ENCODE measurements at places on chromosomes 2 and 18.

DNA sequence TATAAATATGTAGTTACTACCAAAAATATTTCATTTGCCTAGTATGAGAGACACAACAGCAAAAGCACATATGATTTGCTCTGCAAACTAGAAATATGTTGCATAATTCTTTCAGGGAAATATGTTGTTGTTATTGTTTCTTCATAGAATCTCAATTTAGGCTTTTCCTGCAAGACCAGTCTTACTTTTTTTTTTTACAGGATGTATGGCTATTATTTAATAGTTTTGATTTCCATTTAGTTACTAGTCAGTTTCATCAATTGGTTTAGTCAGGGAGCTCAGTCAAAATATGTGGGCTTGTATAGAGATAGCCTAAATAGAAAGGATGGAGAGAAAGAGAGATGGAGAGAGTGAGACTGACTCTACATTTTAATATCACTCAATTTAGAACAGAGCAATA, 6.1 kb downstream of the LRP1B start:
- H3K27me3 ChIP-seq: peaks cover 13% of the 10 kb centered on the region
- H3K4me3 ChIP-seq: no peak overlapping the region
- H3K4me1 ChIP-seq: no peaks in the 10 kb centered on the region

DNA sequence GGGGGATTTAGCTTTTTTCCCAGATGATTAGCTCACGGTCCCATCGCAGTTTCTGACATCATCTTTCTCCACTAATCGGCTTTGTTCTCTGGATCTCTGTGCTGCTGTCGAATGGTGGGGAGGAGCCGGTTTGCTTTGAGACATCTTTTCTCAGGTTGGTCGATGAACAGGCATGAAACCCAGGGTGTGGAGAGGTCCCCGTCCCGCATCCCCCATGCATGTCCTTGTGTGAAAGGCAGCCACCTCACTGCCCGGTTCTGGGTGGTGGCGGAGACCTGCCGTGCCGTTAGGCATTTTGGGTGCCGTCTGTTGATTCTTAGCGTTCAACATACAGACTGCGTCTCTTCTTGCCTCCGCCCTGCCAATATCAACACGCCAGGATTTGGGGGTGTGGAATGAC, 57.8 kb downstream of the CTDP1 start:
- no peak overlapping the region for H3K27ac ChIP-seq
- ATAC-seq: no peak
- H3K36me3 ChIP-seq: peaks cover 90% of the 10 kb centered on the region
- H3K27me3 ChIP-seq: no peaks in the 10 kb centered on the region

GRCh38 chr18:25341831-25342230, 10.1 kb downstream of the ZNF521 start:
- H3K4me3 ChIP-seq: no peak overlapping the region
- H3K4me1 ChIP-seq: no peaks in the 10 kb centered on the region
- no peak overlapping the region for H3K27ac ChIP-seq
- no peak for ATAC-seq
- no peaks in the 10 kb centered on the region for H3K36me3 ChIP-seq

DNA sequence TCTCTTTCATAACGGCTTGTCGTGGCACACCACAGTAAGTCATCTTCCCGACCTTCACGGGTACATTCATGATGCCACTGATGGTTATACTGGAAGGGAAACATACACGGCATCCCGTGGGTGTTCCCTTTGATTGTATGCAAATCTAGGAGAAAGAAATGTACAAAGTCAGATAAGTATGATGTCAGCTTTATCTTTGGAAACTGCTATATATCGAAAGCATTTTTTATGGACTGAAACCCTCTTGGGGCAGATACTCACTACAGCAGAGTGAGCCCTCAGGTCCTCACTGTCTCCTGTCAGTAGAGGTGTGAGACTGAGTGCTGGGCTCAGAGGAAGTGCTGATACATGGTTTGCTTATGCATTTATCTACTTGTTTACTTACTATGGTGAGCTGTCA, 20.4 kb downstream of the PLA2R1 start:
- no peak overlapping the region for H3K27ac ChIP-seq
- H3K27me3 ChIP-seq: peaks cover 27% of the 10 kb centered on the region
- no peaks in the 10 kb centered on the region for H3K4me1 ChIP-seq
- no peak for ATAC-seq

DNA sequence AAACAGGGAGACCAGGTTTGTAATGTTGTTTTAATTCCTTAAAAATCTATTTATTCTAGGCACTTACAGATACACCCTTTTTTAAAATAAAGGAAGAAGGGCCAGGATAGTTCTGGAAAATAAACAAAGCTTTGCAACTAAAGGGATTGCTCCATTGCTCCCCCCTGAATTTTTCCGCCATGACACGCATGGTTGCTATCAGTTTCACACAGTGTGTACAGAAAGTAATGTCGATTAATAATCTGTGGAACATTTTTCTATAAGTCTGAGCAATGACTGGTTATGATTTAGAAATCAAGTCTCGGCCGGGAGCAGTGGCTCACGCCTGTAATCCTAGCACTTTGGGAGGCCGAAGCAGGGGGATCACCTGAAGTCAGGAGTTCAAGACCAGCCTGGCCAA, 90.8 kb downstream of the GAREM1 start:
- no peaks in the 10 kb centered on the region for H3K4me1 ChIP-seq
- no peaks in the 10 kb centered on the region for H3K27me3 ChIP-seq

GRCh38 chr18:80044072-80044471, 9.8 kb downstream of the RBFA start:
- no peaks in the 10 kb centered on the region for H3K4me1 ChIP-seq
- H3K27ac ChIP-seq: no peak overlapping the region
- H3K27me3 ChIP-seq: no peaks in the 10 kb centered on the region
- no peak for ATAC-seq
- peaks cover 93% of the 10 kb centered on the region for H3K36me3 ChIP-seq

GRCh38 chr2:212940816-212941215, 210.6 kb downstream of the IKZF2 start:
- ATAC-seq: no peak
- no peaks in the 10 kb centered on the region for H3K27me3 ChIP-seq
- no peak overlapping the region for H3K27ac ChIP-seq
- no peak overlapping the region for H3K4me3 ChIP-seq
- peaks cover 13% of the 10 kb centered on the region for H3K4me1 ChIP-seq
- no peaks in the 10 kb centered on the region for H3K36me3 ChIP-seq

- ATAC-seq: no peak
- H3K36me3 ChIP-seq: peaks cover 81% of the 10 kb centered on the region
- H3K27ac ChIP-seq: no peak overlapping the region
- no peaks in the 10 kb centered on the region for H3K4me1 ChIP-seq
- no peaks in the 10 kb centered on the region for H3K27me3 ChIP-seq
- H3K4me3 ChIP-seq: no peak overlapping the region
These were observed 32.0 kb downstream of the ERCC3 start for GRCh38 chr2:127261804-127262406.

DNA sequence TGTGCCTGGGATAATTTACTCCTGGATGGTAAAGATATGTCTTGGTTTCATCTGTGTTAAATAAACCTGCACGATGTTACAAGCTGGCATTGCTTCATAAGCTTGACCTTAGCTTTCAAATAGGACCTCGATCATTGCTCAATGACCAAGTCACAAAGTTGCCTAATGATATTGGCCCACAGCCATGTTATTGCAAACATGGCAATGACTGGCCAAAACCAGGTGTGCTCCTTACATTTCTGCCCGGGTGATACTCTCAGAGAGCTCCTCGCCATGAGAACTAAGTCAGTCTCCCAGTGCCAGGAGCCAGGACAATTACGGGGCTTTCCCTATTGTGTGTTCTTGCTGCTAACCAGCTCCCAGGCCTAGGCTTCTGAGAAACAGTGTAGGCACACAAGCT, 72.5 kb upstream of the CYP1B1 start:
- no peak overlapping the region for H3K4me3 ChIP-seq
- ATAC-seq: no peak
- peaks cover 7% of the 10 kb centered on the region for H3K4me1 ChIP-seq
- H3K36me3 ChIP-seq: no peaks in the 10 kb centered on the region
- H3K27me3 ChIP-seq: no peaks in the 10 kb centered on the region

DNA sequence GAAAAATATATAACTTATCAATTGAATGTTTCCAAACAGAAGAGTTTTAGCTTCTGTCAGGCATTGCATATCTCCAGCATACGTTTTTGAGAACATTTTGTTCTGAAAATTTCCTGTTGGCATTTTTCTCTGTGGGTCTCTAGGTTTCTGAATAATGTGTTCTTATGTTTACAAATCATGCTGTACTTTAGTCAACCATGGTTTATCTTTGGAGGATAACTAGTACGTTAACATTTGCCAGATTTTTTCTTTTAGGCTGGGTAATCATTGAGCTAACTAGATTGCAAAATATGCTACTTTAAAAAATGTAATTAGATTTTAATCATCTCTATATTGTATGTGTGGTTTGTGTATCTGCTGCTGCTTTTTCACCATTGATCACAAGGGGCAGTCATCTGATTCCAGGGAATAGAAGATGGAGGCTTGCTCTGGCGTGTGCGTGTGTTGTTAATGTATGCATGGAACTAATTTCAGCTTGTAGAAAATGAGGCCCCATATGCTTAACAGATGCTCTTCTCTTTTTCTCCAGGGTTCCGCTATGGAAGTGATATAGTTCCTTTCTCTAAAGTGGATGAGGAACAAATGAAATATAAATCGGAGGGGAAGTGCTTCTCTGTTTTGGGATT, 21.3 kb downstream of the XRCC5 start:
- H3K27me3 ChIP-seq: no peaks in the 10 kb centered on the region
- no peak overlapping the region for H3K4me3 ChIP-seq
- ATAC-seq: no peak
- H3K36me3 ChIP-seq: peaks cover 72% of the 10 kb centered on the region

GRCh38 chr18:35949903-35950627, 22.4 kb upstream of the RMP24 start:
- peak; percentile 53 for ATAC-seq
- H3K27me3 ChIP-seq: peaks cover 48% of the 10 kb centered on the region
- no peaks in the 10 kb centered on the region for H3K36me3 ChIP-seq
- H3K27ac ChIP-seq: peak overlapping the region; percentile 48

DNA sequence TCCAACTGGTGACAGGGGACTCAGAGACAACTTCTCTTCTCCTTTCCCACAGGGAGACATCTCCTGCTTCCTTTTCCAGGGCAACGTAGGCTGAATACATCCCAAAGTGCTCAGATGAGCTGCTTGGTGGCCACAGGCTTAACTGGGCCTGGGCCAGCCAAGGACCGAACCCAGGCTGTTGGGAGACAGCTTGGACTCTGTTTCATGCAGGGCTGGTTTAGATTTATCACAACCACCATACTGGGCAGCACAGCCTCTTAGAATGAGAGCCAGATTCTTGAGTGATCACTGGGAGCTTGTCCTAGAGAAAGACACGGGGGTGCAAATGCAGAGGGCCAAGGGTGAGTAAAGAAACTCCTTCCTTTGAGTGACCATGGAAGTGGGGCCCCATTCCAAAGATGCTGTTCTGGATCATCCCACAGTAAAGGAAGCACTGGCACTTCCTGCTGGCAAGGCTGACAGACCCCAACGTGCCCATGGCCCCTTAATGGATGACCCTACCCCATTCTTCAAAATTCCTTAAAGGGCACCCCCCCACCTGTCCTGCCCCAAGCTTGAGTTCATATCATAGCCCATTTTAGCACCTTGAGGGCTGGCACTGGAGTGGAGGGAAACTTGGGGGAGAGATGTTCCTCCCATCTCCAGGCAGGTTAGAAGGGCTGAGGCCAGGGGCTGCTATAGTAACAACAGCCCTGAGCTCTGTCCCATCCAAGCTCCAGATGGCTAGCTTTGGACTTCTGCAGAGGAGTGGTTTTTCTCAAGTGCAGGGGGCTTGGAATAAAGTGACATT, 84.1 kb downstream of the CAPN13 start:
- no peak for ATAC-seq
- H3K4me3 ChIP-seq: no peak overlapping the region
- H3K27me3 ChIP-seq: peaks cover 27% of the 10 kb centered on the region
- no peaks in the 10 kb centered on the region for H3K4me1 ChIP-seq

DNA sequence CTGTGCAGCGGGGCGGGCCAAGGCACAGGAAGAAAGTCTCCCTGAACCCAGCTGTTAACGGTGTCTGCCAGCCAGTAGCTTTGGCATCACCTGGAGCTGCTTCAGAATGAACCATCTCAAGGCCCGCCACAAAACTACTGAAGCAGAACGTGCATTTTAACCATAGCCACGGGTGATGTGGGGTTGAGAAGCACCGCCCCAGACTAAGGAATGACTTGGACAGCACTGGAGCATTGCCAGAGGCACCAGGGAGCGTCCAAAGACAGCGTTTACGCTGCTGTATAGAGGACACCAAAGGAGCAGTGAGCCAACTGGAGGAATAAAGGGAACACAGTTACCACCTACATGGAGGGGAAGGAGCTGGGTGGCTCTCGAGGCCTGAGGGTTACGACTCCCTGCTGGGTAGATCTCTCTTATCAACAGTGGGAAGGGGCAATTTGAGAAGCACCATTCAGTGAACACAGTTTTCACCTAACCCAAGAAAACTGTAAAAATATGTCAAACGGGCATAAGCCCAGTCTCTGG, 28.4 kb upstream of the LONRF2 start:
- H3K4me3 ChIP-seq: no peak overlapping the region
- H3K4me1 ChIP-seq: no peaks in the 10 kb centered on the region
- peaks cover 62% of the 10 kb centered on the region for H3K27me3 ChIP-seq
- H3K36me3 ChIP-seq: no peaks in the 10 kb centered on the region
- ATAC-seq: no peak

GRCh38 chr2:225036431-225036830, 5.8 kb downstream of the DOCK10 start:
- H3K27ac ChIP-seq: peak overlapping the region; percentile 97
- peaks cover 61% of the 10 kb centered on the region for H3K36me3 ChIP-seq
- no peaks in the 10 kb centered on the region for H3K27me3 ChIP-seq
- ATAC-seq: no peak
- peaks cover 85% of the 10 kb centered on the region for H3K4me1 ChIP-seq
- no peak overlapping the region for H3K4me3 ChIP-seq

DNA sequence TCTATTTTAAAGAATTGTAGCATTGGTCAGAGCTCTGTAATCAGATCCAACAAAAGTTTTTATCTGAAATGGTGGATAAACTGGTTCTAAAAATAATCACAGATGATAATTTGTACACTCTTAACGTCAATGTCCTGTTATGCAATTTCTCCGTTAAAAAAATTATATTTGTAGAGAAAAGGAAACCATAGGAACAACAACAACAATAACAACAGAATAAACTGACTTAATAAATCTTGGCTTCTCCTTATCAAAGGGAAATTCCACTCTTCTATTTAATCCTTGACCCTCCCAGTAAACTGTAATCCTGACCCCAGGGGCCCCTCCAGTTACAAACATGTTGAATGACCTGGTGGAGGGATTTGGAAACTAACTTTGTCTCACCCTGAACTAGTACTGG, 78.6 kb upstream of the ZFP36L2 start:
- no peaks in the 10 kb centered on the region for H3K27me3 ChIP-seq
- peaks cover 38% of the 10 kb centered on the region for H3K36me3 ChIP-seq
- peaks cover 10% of the 10 kb centered on the region for H3K4me1 ChIP-seq
- peak overlapping the region; percentile 64 for H3K27ac ChIP-seq

DNA sequence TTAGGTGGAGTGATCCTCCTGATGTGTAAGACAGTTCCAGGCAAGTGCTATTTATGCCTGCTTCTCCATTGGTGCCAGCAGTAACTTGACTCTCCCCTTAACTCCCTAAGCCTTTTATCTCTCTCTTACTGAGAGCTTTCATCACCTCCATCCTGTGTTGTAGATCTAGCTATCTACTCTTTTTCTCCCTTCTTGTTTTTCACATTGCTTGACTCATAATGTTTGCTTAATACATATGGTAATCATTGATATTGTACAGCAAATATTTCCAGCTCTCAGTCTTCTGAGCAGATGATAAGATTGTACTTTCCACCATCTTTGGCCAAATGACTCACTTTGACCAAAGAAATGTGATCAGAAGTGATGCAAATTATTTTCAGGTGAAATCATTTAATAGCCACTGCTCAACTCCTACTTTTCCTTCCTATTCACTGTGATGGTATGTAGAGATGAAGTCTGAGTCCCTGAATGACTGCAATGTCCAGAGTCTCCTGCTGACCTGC, 165.0 kb downstream of the PLCL1 start:
- H3K27me3 ChIP-seq: no peaks in the 10 kb centered on the region
- no peaks in the 10 kb centered on the region for H3K36me3 ChIP-seq
- no peak overlapping the region for H3K27ac ChIP-seq
- no peak overlapping the region for H3K4me3 ChIP-seq
- no peak for ATAC-seq
